ENCODE measurements at places on chromosomes 16 and 17.

GRCh38 chr16:23319861-23320615, 17.9 kb downstream of the SCNN1B start:
- DNase-seq = no peak

DNA sequence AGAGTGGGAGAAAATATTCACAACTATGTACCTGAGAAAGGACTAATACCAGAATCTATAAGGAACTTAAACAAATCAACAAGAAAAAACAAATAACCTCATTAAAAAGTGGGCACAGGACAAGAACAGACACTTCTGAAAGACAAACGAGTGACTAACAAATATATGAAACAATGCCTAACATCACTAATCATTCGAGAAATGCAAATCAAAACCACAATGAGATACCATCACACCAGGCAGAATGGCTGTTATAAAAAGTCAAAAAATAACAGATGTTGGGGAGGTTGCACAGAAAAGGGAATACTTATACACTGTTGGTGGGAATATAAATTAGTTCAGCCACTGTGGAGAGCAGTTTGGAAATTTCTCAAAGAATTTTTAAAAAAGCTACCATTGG, 83.5 kb upstream of the WSCD1 start:
- no peak for DNase-seq

GRCh38 chr16:28108590-28109247, 45.2 kb upstream of the GSG1L start:
- DNase-seq = no peak

DNA sequence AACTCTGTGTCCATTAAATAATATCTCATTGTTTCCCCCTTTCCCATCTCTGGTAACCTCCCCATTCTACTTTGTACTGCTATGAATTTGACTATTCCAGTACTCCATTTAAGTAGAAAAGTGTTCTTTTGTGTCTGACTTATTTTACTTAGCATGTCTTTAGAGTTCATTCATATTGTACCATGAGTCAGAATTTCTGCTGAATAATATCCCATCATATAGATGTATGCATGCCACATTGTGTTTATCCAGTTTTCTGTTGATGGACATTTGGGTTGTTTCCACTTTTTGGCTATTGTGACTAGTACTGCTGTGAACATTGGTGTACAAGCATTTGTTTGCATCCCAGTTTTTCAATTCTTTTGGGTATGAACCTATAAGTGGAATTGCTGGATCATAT, 6.0 kb downstream of the PPM1D start:
- no peak for DNase-seq

GRCh38 chr17:62057696-62058095, 7.4 kb downstream of the MED13 start:
- DNase-seq = no peak

GRCh38 chr17:72126575-72127486, 6.0 kb downstream of the SOX9 start:
- DNase-seq = no peak

- DNase-seq = no peak
These were observed 567 bp downstream of the OSBPL7 start for GRCh38 chr17:47821031-47821423.

DNA sequence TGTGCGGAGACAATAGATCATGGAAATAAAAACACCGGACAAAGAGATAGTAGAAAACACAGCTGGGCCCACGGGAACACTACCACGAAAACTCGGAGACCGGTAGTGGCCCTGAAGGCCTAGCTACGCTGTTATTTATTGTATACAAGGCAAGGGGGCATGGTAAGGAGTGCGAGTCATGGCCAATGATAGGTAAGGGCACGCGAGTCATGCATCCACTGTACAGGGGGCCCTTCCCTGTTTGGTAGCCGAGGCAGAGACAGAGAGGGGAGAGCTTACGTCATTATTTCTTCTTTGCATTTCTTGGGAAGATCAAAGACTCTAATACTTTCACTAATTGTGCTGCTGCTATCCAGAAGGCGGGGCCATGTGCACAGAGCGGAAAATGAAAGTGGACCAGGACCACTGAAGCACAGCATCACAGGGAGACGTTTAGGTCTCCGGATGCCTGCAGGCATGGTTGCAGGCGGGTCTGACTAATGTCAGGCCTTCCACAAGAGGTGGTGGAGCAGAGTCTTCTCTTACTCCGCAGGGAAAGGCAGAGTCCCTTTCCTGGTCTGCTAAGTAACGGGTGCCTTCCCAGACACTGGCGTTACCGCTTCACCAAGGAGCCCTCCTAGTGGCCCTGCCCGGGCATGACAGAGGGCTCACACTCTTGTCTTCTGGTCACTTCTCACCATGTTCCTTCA, 74.4 kb upstream of the ARL4D start:
- no peak for DNase-seq

- no peak for DNase-seq
These were observed 119.3 kb upstream of the TBX2 start for GRCh38 chr17:61280338-61280737.

DNA sequence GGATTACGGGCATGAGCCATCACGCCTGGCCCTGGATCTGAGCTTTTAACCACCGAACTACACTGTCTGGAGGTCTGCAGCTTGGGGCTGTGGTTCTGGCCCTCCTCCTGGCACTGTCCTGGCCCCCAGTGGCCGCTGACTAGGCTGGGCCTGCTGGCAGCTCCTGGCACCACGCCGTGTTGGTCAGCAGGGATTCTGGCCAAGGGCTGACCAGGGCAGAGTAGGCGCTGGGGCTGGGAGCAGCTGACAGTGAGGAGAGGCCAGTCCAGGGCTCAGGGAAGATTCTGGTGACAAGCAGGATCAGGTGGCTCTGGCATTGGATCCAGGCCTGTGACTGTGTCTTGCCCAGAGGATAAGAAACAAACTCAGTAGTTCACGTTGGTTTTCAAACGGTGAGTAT, 14.6 kb downstream of the EEF2K start:
- no peak for DNase-seq

GRCh38 chr16:87407511-87408112, 15.5 kb downstream of the MAP1LC3B start:
- no peak for DNase-seq

- DNase-seq = no peak
These were observed 200.9 kb upstream of the SOX9 start for GRCh38 chr17:71919896-71920295.

- no peak for DNase-seq
These were observed 49.5 kb upstream of the MTSS2 start for GRCh38 chr16:70735141-70735979.

GRCh38 chr17:82489851-82490511, 29.6 kb upstream of the FOXK2 start:
- no peak for DNase-seq

DNA sequence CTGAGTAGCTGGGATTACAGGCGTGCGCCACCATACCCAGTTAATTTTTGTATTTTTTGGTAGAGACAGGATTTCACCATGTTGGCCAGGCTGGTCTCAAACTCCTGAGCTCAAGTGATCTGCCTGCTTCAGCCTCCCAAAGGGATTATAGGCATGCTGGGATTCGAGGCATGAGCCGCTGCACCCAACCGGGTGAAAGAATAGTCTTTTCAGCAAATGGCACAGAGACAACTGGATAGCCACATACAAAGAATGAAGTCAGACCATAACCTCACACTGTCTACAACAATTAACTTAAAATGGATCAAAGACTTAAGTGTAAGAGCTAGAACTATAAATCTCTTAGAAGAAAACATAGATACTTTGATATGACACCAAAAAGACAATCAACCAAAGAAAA, 67.6 kb downstream of the TBC1D16 start:
- no peak for DNase-seq

- no peak for DNase-seq
These were observed 190.2 kb upstream of the GSE1 start for GRCh38 chr16:85422632-85423550.

DNA sequence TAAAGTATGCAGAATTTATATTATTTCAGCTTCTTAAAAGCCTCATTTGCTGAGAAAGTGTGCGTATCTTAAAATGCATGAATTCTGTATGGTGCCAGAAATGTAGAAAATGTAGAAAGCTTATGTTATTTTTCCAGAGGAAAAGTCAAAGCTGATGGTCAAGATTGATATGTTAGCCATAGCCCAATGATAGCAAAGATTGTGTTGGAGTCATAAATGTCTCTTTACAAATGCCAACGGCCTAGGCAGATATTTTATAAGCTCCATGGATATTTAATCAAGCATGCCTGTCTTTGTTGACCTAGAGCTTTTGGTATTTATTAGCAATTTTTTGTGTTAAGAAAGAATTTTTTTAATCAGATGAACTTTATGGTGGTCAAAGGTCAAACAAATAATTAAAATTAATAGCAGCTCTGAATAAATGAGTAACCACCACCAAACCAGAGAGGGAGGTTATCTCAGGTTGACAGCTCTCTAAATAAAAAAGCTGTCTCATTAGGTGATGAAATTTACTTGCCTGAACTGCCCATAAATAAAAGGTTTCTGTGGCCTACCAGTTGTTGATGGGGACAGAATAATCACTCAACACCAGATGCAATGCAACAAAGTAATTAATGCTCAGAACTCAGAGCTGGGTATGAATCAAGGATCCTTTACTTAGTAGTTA, 28.5 kb downstream of the CLEC3A start:
- DNase-seq = no peak

DNA sequence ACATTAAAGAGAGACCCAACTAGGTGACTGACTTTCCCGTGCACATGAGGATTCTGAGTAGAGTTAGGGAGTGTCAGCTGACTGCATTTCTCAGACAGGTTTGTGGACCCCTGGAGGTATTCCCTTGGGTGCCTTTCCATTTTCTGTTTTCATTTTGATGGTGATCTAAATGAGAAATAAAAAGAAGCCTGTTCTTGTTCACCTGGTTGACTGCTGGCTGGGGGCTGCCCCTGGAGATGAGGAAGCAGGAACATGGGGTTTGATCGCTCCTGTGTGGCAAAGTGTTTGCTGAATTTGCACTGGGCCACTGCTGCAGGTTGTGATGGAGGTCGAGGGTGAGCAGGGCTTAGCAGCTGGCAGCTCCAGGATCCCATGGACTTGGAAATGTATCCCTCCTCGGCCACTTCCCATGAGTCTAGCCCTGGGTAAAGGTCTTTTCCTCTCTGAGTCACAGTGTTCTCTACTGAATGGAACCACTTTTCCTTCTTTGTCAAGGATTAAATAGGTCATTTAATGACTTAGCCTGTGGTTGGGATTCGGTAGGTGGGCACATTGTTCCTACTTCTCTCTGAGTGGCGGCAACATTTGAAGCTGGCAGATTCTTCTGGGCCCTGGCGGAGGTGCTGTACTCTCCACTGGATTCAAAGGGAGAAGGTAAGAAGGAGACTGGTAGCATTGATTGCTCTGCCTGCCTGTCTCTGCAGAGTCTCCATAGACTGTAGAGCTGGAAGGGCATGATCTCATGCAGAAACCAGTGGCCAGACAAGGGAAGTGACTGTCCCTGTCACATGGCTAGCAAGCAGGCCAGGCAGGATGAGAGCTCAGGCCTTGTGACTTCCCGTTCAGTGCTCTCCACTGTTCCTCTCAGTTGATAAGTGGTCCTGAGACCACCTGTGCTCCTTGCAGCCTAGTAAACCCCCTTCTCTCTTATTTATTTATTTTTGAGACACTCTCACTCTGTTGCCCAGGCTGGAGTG, 17.9 kb downstream of the SNX29 start:
- DNase-seq = no peak

GRCh38 chr17:11996722-11997146, 541 bp downstream of the ZNF18 start:
- peak; percentile 16 for DNase-seq

GRCh38 chr17:42895185-42895555, 5.4 kb upstream of the G6PC1 start:
- no peak for DNase-seq

- DNase-seq = no peak
These were observed 140.7 kb downstream of the KATNIP start for GRCh38 chr16:27690608-27691007.

- DNase-seq = no peak
These were observed 49.1 kb upstream of the ACSF3 start for GRCh38 chr16:89044418-89045180.

DNA sequence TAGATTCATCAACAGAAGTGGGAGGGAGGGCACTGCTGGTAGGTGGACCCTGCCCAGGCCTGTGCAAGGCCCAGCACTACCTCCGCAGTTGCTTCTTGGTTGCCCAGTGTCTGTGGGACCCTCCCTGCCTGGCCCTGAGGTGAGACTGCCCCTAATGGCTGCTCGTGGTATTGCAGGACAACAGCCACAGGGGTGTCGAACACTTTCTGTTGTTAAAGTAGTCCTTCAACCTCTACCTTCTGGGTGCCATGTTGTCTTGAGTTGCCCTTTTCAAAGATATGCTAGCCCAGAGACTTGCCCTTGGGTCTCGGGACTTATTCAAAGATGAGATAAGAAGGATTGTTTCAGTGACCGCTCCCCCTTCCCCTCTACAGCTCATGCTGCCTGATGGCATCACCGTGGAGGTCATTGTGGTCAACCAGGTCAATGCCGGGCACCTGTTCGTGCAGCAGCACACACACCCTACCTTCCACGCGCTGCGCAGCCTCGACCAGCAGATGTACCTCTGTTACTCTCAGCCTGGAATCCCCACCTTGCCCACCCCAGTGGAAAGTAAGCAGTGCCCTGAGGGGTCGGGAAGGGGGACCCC, 29.1 kb downstream of the AKAP1 start:
- peak; percentile 46 for DNase-seq

- no peak for DNase-seq
These were observed 791 bp downstream of the MCRIP2 start for GRCh38 chr16:642189-643049.

GRCh38 chr17:11503308-11504035, 94.8 kb upstream of the DNAH9 start:
- no peak for DNase-seq

DNA sequence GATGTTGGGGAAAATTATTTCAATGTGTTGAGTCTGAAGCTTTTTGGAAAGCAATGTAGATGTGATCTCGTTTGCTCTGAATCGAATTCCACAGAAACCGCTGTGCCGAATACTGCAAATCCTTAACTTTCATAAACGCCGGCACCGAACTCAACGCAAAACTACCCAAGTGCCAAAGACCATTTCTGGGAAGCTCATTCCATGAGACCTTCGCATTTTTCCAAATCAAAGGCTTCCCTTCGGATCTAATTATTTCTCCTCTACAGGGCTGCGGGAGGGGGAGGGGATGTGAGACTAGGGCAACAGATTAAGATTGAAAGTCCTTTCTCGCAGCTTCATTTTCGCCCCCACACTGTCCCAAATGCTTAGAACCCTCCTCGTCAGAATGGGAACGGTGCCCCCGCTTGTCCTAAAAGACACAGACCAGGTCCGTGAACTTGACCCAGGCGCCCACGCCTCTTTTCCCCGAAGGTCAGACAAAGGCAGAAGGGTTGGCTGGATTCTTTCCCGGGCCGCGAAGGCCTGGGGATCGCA, 4.0 kb downstream of the PRAC1 start:
- DNase-seq = no peak

DNA sequence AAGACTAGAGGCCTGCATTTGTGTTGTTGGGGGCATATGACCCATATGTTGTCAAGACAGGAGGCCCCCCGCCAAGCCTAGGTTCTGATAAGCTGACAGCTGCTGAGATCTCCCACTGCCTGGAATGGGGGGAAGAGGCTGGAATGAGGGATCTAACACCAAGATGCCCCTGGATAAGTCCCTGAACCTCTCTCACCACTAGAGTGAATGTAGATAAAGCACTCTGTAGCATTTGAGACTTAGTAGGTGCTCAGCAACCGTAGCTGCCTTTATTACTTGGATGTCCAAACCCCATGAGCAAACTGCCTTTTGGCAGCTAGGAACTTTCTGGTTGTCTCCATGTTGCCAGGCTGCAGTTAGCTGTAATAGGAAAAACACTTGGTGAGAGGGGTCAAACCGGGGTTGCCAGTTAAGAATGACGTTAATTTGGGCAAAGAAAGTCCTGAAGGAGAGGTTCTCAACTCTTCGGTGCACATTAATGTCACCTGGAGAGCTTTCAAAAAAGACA, 4.4 kb upstream of the RASL10B start:
- no peak for DNase-seq
